ENCODE measurements at places on chromosomes 16 and 17.

- DNase-seq, result no peak
These were observed 236.6 kb upstream of the NLRP1 start for GRCh38 chr17:5820721-5821456.

DNA sequence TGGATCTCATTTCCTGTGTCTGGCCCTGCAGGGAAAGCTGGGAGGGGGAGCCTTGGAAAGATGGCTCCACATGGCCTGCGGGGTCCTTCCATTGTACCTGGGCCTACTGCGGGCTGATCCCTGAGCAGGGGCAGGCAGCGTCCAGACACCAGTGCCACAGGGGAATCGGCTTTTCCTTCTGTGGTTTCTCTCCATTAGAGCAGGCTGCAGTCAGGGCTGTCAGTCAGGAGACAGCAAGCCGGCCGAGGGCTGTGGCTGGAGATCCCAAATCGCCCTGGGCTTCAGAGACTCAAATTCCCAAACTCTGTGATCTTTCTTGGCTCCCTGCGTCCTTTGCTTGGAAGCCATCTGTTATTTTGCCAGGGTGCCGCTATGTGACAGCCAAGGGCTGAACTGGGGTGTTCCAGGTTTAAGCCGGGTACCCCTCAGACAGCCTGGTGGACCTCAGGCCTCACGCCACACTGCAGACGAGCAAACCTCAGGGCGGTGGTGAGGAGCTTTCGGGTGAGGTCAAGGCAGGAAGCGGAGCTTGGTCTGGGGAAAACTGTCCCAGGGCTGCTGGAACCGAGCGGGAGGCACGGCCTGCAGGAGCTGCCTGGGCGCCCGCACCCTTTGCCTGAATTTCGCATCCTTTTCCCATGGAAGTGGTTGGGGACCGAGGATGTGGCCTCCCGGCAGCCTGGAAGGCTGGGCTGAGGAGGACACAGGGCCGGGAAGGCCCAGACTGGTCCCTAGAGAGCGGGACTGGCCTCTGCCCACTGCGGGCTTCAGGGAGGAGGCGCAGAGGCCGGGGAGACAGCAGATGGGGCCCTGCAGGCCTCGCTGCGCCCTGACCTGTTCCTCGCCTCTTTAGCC lies 1.5 kb upstream of the CPNE7 start:
- no peak for DNase-seq

DNA sequence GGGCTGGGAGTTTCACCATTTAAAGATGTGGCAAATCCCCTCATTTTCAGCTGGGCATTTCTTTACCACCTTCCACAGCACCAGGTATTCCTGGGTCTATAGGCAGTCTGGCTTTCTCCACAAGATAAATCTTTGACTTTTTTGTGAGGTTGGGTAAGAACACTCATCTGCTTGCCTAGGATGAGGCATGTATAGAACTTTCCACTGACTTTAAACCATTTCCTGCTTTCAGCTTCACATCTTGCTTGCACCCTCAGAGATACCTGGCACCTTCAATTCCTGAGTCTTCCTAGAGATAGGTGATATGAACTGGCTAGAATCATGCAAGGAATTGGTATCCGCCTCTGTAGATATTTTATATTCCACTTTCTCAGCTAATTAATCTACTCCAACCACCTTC lies 27.9 kb downstream of the SMURF2 start:
- DNase-seq, result no peak

- DNase-seq, result no peak
These were observed 154.6 kb downstream of the NTN1 start for GRCh38 chr17:9175700-9176467.

GRCh38 chr17:29449865-29450671 lies 59.9 kb downstream of the TAOK1 start:
- no peak for DNase-seq

GRCh38 chr17:27808628-27809027 lies 8.3 kb upstream of the NOS2 start:
- DNase-seq, result no peak

GRCh38 chr17:17019891-17020456 lies 22.3 kb upstream of the MPRIP start:
- no peak for DNase-seq

GRCh38 chr16:52631711-52632110 lies 84.8 kb upstream of the TOX3 start:
- no peak for DNase-seq

DNA sequence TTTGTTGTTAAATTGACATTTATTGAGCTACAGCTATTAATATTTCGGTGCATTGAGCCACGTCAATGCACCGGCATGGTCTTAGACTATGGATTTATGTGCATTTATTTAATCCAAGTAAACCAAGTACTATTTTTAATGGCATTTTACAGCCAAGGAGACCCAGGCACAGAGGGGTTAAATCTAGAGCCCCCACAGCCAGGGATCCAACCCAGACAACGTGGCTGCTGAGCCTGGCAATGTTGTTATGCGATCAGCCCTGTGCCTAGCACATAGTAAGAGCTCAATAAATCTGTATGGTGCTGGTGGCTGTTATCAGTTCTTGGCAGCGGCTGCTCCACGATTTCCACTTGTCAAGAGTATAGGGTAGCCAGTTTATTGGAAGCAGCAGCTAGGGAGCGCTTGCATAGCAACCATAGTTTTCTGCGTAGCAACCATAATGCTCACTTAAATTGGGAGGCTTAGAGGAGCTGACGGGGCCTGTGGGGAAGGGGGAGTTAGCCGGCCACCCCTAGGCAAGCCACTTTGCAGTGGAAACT lies 541 bp upstream of the RBBP6 start:
- DNase-seq, result no peak

- DNase-seq, result no peak
These were observed at the start of gene ST6GALNAC1 for GRCh38 chr17:76643553-76644148. Gene ST6GALNAC1 (minus strand): TSS chr17:76643757. CDS start chr17:76643638, 119 bp downstream.

DNA sequence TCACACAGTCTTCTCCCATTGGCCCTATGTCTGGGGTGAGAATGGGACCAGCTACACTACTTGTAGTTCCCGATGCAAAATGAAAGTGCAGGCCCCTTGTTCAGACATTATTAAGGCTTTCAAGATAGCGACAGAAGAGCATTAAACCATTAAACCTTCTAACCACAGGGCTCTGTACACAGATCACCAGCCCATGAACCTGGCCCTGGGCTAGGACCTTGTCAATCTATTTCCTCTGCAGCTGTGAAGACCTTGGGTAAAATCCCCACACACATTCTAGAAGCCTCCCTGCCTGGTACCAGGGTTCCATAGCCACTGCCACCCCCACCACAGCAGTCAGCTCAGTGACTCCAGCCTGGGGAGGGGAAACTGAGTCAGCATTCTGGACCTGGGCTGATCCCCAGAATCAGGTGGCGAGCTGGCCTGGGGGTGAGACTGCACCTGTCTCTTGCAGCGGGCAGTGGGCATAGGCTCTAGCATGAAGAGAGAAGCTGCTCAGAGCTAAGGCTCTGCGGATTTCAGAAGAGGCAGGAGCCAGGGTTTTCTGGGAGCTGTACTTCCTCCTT lies 119.7 kb upstream of the LHX1 start:
- no peak for DNase-seq

DNA sequence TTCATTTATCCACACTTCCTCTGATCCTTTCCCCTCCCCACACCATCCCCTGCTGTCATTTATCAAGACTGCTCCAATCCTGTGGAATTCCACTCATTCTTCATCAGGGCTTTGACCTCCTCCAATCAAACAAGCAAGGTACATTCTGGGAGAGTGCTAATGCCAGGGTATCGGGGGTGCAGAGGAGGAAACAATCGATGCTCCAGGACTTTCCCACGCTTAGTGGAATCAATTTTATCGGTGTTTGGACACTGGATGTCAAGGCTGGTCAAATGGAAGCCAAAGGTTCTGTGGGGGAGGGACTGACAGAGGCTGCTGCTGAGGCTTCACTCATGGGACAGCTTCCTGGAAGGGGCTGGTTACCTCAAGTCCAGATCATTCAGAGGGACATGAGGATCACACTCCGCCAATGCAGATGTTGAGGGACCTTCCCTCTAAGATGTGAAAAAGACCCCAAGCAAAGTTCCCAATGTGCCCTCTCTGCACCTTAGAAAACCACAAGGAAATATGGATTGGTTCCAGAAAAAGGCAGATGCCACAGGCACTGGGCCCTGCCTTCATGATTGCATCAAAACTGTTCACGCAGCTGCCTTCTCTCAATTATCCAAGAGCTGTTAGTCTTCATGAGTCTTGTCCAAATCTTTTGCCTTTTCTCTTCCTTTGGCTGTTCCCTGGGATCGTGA lies 44.7 kb upstream of the SOX9 start:
- no peak for DNase-seq

DNA sequence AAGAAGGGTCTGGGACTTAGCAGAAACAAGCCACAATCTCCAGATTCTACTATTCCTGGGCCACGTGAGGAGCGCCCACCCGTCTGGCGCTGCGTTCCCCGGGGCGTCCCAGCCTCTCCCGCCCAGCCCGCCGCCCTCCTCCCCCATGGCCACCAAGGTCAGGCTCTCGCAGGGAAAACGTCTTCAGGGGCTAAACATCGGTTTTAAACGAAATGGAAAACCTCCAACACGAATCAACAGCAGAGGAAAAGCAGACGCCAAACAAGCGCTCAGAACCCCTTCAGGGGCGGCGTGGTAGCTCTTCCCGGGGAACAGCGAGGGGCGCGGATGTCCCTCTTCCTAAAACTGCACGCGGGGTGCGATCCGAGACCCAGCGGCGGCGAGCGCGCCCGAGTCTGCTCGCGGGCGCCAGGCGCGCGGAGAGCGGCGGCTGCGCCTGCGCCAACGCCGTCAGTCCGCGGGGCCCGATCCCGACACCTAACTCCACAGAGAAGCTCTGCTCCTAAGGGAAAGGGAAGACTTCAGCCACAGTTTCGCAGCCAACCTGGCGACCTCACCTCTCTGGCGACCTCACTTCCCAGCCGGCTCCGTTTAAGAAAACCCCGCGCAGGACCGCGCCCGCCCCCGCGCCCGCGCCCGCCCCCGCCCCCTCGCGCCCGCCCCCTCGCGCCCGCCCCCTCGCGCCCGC lies 505 bp upstream of the COG1 start:
- DNase-seq, result peak; percentile 54

DNA sequence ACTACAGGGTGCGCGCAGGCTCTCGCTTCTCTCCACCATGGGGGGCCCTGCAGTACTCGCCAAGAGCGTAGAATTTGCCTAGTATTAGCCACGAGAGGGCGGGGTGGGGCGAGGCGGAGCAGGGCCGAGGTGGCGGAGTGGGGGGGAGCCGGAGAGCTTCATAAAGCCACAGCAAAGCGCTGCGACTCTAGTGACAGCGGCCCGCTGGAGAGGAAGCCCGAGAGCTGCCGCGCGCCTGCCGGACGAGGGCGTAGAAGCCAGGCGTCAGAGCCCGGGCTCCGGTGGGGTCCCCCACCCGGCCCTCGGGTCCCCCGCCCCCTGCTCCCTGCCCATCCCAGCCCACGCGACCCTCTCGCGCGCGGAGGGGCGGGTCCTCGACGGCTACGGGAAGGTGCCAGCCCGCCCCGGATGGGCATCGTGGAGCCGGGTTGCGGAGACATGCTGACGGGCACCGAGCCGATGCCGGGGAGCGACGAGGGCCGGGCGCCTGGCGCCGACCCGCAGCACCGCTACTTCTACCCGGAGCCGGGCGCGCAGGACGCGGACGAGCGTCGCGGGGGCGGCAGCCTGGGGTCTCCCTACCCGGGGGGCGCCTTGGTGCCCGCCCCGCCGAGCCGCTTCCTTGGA lies at the start of gene TBX21:
Gene TBX21, plus strand, starts transcription at position 190 of the 627 bp plus-strand sequence. Its CDS starts 219 bp downstream, at position 409.
- peak; percentile 86 for DNase-seq

- DNase-seq, result no peak
These were observed 561 bp upstream of the HERPUD1 start for GRCh38 chr16:56931271-56931891.

DNA sequence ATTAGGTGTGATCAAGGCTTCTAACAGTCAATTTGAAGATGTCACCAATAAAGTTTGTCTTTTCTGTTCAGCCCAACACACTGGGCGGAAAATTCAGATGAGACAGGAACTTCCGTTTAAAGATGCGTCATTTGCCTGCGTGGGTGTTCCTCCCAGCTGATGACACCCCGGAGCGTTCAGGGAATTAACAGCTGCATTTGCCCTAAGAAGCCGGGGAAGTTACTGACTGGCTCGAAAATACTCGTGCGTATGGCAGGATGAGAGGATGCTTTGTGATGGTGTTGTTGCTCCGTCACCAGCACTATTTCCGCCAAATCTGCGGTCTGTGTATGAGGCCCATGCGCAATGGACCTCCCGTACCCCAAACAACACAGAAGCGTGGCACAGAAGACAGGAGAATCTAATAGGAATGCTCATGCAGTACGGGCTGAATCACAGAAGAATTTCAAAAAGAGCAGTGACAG lies 11.9 kb upstream of the PVALEF start:
- no peak for DNase-seq

DNA sequence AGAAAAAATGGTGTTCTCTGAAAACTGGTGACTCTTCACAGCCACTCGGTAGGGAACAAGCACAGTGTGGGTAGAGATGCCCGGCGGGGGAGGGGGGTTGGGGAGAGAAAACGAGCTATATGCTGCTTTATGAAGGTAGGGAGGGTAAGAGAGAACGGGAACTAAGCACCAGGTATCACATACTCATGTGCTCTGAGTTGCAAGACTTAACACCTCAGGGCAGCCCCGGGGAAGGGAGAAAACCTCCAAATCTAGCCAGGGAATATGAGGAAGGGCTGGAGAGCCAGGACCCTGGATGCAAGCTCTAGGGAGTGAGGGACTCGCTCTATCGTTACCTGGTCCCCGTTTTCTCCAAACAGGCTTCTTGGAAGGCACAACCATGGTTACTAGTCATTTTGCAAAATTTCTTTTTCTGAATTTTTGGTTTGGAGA lies 35.3 kb downstream of the HIC1 start:
- no peak for DNase-seq

- DNase-seq, result no peak
These were observed 1.2 kb upstream of the CDIPT start for GRCh38 chr16:29864205-29864604.

- DNase-seq, result no peak
These were observed 16.7 kb downstream of the ADCY7 start for GRCh38 chr16:50282955-50283631.

DNA sequence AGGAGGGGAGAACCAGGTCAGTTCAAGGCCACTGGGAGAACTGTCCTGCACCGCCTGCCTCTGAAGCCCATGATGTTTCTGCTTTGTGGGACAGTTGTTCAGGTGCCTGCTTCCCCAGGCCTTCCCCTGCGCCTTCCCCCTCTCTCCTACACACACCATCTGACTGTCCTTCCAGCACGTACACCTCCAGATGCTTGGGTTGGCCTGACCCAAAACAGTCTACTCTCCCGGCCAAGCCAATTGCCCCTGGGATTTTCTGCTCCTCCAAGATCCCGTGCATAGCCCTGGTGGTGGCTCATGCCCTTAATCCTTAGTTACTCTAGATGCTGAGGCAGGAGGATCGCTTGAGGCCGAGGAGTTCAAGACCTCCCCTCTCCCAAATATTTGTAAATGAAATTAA lies 684 bp upstream of the RSAD1 start:
- DNase-seq, result no peak

- DNase-seq, result no peak
These were observed 290.5 kb upstream of the FOXF1 start for GRCh38 chr16:86219655-86220445.

- DNase-seq, result no peak
These were observed at the start of gene SERPINF2 for GRCh38 chr17:1742371-1743087. Gene SERPINF2 (plus strand): TSS chr17:1742871. CDS start chr17:1744996, 2,125 bp downstream.

GRCh38 chr16:1159325-1159972 lies 6.5 kb downstream of the CACNA1H start:
- no peak for DNase-seq

GRCh38 chr16:54326266-54326662 lies 39.7 kb upstream of the IRX3 start:
- no peak for DNase-seq

- peak; percentile 48 for DNase-seq
These were observed 486 bp downstream of the PIGS start for GRCh38 chr17:28570716-28571360.

- no peak for DNase-seq
These were observed 250.8 kb upstream of the FOXF1 start for GRCh38 chr16:86259499-86259898.
